Activated CD4-positive, alpha-beta T cell treated with anti-CD3 and anti-CD28 coated beads, Interleukin-2, amount 50 U/mL, for 1 hour (primary cell): ENCODE measurements at places on chromosomes 5 and 9.

DNA sequence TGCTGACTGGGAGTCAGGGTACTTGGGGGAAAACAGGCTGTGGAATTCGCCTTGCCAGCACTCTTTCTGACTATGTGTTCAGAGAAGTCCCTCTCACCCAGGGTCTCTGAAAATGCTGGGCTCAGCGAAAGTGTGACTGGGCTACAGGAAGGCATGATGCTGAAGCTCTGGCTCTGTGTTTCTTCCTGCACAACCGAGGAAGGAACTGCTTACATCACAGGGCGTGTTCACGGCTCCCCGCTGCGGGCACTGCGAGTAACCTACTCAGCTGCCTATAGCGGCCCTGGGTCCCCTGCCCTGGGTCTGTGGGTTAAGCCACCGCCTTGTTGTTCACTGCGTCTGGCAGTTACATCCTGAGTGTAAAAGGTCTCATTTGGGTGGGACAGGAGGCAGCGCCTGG lies 222.4 kb upstream of the IRX4 start:
- DNase-seq, result no peak

GRCh38 chr9:129323999-129324553 lies 146.0 kb upstream of the IER5L start:
- DNase-seq, result no peak

DNA sequence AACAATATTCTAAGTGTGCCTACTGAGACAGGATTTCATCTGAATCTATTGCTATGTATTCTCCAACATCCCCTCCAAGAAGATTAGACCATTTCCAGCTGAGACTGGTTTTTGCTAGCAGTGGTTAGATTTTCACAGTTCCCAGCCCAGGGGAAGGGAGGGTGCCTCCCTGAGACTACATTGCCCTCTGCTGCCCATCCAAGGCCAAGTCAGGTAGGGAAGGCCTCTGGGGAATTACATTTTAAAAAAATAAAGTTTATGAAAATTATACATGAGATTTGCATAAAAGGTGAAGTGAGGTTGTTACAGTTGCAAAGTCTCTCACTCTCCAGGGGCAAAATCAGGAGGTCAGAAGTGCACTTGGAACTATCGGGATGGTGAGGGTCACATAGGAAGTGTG lies 28.0 kb upstream of the SYK start:
- no peak for DNase-seq

GRCh38 chr5:44246986-44247385 lies 142.2 kb downstream of the FGF10 start:
- DNase-seq, result no peak

- no peak for DNase-seq
These were observed 55.1 kb upstream of the PRLR start for GRCh38 chr5:35285435-35285834.

GRCh38 chr5:174145821-174146220 lies 100.3 kb downstream of the NSG2 start:
- DNase-seq, result no peak

GRCh38 chr5:160923936-160924710 lies 72.1 kb upstream of the ATP10B start:
- DNase-seq, result no peak

DNA sequence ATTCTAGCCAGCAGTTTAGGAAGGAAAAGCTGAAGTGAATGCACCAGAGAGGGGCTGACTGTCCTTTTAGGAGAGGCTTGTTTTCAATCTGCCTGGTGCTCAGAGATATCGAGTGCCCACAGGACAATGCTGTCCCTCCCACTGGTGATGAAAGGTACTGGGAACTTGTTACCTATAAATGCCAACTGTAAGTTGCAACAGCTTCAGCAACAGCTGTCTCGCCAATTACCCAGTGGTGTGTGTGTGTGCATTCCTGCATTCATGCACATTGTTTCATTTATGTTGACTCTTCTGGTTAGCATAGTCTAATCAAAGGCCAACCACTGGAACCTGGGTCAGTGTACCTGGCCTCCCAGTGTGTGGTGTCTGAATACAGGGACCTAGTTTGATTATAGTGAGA lies 161.1 kb downstream of the CSNK1G3 start:
- DNase-seq, result no peak

GRCh38 chr5:43121913-43122484 lies 1.3 kb downstream of the ZNF131 start:
- peak; percentile 7 for DNase-seq

DNA sequence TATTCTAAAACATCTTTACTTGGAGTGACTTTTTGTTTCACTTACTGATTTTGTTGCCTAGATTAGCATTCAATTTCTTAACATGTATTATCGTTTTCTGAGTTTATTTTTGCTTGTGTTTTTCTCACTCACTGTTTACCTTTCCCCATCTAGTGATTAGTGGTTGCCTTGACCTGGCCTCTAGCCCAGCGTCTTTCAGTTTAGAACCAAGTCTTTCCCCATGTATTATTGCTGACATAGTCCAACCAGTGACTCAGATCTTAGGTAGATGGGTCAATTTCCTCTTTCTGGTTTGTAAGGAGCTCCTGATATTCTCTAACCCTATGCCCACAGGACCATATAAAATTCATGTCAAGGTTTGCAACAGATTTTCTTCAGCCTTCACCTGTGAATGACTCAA lies 135.5 kb downstream of the PRR16 start:
- DNase-seq, result no peak

- DNase-seq, result no peak
These were observed 154.3 kb upstream of the ZNF618 start for GRCh38 chr9:113721856-113722255.

DNA sequence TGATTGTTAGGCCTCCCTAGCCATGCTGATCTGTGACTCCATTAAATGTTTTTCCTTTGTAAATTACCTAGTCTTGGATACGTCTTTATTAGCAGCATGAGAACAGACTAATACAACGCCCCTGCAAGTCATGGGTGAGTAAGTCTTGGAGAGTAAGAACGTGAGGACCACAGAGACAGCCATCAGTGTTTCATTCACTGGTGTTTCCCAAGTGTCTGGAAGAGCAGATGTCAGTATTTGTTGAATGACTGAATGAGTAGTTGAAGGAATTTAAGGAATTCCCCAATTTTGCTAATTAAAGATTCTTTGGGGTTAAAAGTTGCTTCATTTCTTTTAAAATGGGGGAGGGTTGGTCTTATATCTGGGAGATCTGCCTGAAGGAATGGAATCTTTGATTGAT lies 178.8 kb downstream of the TRIO start:
- DNase-seq, result no peak

- DNase-seq, result no peak
These were observed 82.5 kb upstream of the SLC1A3 start for GRCh38 chr5:36523926-36524325.

DNA sequence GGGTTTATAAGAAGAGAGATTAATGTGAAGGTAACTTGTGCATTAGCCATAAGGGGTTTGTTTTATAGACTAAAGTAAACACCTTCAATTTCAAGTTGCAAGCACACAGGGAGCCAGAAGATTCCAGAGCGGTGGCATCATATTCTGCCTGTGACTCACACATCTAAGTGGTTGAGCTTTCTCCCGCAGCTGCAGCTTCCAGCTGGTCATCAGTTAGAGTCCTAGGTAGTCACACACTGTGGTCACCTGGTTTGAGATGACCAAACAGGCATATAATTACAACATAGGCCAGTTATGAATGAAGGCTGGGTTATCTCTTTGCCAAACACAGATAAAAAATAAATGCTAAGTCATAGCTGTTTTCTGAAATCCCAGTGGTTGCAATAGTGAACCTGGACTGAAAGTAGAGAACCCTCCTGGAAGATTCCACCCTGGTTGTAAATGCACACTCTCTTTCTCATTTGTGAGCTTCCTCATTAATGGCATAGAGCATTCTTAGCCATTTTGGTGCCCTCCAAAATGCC lies 171.3 kb downstream of the GDNF start:
- DNase-seq, result no peak

DNA sequence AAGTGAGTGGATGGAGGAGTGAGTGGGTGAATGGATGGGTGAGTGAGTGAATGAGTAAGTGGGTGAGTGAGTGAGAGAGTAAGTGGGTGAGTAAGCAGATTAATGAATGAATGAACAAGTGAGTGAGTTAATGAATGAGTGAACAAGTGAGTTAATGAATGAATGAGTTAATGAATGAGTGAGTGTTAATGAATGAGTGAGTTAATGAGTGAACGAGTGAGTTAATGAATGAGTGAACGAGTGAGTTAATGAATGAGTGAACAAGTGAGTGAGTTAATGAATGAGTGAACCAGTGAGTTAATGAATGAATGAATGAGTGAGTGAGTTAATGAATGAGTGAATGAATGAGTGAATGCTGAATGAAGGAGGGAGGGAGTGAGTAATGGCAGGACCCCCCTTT lies 26.4 kb downstream of the NKD2 start:
- no peak for DNase-seq

GRCh38 chr9:35713578-35713977 lies 18.4 kb downstream of the TLN1 start:
- DNase-seq, result no peak

GRCh38 chr9:91220491-91221135 lies 141.1 kb downstream of the AUH start:
- no peak for DNase-seq

DNA sequence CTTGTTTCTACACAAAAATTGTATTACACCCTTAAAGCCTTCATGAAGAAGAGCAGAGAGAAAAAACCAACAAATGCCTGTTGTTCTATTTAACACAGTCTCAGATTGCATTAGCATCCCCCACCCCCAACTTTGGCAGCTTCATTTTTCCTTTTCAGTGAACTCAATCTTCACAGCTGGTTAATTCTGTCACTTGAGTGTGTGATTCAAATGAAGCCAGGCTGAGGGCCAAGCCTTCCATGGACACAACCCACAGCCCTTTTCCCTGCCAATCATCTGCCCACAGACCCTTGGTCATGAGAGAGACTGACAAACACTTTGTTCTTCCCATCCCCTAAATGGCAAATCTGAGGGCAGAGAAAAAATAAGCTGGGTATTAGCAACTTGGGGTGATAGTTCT lies 217.5 kb upstream of the NMUR2 start:
- DNase-seq, result no peak

DNA sequence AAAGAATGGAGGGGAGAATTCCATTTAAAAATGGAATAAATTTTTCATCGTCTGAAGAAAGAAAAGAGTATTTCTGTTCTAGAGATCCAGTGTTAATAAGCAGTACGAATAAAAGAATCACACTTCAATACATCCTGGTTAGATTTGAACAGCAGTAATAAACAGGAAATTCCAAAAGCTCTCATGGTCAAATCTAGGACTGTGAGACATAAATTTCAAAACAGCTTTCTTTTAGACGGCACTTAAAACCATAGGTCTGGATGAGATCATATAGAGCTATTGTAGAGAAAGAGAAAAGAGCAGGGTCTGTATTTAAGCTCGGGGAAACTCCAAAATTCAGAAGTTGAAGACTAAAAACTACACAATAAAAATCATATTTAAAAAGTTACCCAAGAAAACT lies 1006.9 kb upstream of the CTNND2 start:
- DNase-seq, result no peak
